Activated naive CD4-positive, alpha-beta T cell treated with anti-CD3 and anti-CD28 coated beads, Interleukin-2, amount 50 U/mL, for 72 hours (primary cell): ENCODE measurements at places on chromosomes 1 and 21. TPM values are rescaled to one million over a fixed set of nuclear protein-coding genes. Genes with fewer than 3 reads are reported as not detected.

DNA sequence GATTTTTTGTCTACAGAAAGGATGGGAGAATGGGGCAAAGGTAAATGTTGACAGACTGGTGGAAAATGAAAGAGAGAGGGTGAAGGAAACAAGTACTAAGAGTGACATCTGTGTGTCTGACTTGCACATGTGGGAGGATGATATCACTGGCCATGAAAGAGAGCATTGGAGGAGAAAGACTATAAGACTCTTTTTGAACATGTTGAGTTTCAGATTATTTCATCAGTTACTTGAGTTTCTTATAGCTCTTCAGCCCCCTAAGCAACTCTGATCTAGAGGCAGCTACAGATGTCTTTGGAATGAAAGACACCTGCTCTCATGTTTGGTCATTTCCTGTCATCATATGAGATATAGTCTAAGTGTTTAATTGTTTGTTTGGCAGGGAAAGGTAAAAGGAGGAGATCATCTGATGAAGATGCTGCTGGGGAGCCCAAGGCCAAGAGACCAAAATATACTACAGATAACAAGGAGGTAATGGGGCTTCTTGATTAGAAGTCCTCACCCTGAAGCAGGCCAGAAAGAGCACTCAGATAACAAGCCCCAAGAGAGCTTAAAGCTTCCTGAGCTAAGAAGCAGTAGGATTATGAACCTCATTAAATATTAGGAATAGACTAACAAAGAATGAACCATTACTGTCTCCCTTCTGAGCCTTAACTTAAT, 4.5 kb downstream of the POLR3C start:
- no peak for DNase-seq

DNA sequence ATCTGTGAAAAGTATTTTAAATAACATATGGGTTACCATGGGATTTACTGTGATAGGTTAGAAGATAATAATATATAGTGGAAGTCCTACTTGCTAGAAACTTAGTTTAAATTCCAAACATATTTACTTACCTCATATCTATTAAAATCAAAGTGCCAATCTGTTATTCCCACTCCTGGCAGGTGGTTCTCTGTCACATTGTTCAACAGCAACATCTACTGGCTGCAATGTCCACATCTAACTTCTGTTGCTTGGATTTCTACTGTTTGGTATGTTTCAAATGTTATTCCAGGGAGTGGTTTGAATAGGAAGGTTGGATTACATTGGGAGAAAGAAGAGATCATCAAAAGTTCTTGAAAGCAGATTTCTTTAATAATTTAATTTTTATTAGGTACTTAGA, 122.5 kb upstream of the NCAM2 start:
- DNase-seq, result no peak

DNA sequence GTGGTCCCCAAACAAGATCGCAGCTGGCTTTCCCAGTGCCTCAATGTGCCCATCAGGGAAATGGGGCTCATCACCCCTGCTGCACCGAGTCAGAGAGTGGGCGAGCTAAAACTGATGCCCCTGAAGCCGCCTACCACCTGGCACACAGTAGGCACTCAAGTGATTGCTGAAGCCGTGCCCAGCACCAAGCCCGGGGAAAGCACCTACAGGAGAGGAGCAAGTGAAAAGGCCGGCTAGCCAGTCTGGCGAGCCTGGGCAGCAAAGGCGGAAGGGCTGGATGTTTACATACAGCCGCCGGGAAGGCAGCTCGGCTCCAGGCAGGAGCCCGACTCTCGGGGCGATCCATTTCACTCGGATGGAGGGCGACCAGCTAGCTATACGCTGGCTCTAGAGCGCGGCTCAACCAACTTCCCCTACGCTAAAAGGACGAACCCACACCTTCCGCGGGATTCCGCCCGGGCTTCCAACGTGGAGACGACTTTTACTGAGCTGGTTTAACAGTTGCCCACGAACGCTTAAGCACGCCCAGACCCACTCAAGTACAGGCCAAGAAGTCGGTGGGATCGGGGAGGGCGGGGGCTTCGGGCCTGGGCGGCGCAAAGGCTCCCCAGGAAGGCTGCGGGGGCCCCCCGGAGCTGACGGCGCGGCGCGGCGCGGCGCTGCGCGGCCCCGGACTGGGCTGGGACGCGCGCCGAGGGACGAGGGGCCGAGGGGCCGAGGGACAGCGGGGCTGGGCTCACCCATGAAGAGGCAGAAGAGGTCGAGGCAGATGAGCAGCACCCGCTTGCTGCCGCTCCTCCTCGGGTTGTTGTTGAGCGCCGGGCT, 1.0 kb downstream of the PLPP3 start:
- DNase-seq, result peak; percentile 4

DNA sequence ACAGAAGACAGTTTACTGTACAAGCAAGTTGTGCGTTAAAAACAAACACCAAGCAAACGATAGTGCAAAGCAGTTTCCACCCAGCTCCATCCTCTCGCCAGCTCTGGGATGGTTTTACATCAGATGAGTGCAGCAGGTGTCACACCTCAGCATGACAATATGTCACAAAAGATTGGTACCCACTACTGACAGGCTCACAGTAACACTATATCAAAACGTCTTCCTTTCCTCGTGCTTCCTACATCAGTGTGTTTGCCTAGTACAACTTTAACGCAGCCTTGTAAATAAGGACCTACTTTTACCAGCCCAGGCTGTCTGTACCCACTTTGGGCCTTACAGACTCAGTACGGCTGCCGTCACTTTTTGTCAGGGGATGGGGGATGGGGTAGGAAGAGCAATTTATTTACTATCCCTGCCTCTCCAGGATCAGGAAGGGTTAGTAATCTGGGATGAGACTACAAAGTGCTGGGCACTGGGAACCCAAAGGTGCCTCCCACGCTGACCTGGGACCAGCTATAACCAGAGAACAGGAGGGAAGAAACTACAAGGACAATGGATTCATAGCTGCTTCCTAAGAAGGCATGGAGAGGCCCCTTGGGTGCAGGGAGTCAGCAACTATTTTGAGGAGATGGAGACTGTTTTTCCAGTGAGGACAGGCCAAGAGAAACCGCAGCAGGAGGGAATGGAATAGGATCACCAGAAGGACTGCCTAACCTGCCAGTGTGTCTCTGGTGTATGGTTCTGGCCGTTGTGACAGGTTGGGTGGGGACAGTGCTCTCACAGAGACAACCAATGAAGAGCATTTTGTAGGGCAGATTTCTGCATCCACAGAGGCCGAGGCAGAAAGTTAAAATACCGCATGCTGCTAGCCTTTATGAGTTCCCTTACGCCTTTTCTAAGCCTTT, 30.2 kb downstream of the RUNX3 start:
- DNase-seq, result no peak

- DNase-seq, result no peak
These were observed 63.4 kb upstream of the TARBP1 start for GRCh38 chr1:234542211-234542850.

DNA sequence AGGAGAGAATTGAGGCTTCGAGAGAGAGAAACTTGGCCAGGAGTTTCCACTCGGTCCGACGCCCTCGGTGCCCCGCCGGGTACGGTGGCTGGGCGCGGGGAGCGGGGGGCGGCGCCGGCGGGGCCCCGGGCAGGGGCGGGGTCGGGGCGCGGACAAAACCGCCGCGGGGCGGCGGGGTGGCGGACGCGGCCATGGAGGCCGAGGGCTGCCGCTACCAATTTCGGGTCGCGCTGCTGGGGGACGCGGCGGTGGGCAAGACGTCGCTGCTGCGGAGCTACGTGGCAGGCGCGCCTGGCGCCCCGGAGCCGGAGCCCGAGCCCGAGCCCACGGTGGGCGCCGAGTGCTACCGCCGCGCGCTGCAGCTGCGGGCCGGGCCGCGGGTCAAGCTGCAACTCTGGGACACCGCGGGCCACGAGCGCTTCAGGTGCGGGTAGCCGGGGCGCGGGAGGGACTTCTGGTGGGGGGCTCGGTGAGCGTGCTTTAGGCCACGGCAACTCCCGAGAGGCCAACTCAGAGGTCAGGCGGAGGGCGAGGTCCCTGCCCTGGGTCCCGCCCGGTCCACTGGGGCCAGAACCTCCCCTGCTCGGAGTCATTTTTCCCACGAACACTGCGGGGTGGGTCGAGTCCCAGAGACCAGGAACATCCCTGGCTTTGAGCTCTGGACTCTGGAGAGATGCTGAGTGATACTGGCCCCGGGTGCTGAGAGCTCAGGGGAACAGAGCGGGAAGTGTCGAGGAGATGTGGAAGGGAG, 431 bp downstream of the RAB42 start:
- DNase-seq, result no peak

GRCh38 chr1:89701746-89702241, 68.9 kb downstream of the LRRC8C start:
- no peak for DNase-seq

GRCh38 chr1:198161718-198162090, 4.9 kb downstream of the NEK7 start:
- DNase-seq, result no peak

DNA sequence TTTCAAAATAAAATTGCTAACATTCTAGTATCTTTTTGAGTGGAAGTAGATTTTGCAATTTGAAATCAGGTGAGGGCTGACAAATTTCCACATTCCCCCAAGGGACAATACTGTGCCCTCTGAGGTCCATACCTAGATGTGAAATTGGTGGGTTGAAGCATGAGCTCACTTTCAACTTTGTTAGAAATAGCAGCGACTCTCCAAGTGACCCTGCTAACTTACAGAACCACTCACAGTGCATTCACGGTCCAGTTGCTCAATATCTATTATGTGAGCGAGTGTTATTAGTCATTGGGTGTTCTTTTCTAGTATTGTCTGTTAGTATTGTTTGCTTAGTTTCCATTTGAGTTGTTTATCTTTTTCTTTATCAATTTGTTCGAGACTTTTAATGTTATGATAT, 53.6 kb upstream of the ASB17 start:
- no peak for DNase-seq

DNA sequence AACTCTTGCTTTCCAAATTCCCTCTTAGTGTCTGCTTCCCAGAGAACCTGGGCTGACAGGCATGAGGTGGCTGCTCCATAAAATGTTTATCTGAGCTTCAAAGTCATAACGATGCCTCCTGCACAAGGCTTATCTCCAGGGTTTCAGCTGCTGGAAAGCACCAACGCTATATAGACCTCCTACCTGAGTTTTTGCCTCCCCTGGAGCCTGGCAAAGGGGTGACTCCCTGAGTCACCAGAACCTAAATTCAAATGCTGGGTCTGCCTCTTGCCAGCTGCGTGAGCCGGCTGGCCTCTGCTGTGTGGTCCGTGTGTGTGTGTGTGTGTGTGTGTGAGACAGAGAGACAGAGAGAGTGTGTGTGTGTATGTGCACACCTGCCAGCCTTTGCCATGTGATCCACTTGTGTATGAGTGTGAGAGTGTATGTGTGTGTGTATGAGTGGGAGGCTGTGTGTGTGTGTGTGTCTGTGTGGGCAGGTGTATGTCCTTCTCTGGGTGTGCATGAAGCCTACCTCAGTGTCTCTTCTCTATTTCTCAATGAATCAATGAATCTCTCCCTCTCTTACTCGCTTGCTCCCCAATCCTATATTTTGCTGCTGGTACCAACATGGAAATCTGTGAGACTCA, 714.9 kb downstream of the MATN1 start:
- no peak for DNase-seq

- no peak for DNase-seq
These were observed 179.0 kb downstream of the DSCAM start for GRCh38 chr21:40667967-40668366.

DNA sequence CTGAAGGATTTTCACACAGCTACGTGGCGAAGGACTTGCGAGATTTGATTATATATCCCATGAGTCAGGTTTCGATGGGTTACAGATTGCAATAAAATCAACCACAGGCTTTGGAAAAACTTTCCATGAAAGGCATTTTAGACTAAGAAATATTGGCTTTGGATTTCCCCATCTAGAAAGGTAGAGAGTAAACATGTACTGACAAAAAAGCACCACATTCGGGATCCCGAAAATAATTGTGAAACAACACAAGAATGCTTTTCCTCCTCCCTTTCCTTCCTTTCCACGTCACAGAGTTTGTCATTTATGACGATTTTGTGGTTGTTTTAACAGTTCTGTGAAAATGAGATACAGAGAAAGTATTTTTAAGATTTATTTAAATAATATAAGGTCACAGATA, 38.5 kb downstream of the TGFB2 start:
- DNase-seq, result no peak

DNA sequence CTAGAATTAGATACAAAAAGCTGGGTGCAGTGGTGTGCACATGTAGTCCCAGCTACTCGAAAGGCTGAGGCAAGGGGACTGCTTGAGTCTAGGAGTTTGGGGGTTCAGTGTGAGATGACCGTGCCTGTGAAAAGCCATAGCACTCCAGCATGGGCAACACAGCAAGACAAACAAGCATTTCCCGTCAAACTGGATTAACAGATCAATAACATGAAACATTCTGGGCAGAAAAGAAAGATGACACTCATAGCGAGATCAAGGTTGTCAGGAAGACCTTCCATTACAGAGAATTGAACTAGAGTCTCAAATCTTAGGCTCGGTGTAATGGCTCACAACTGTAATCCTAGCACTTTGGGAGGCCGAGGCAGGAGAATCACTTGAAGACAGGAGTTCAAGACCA, 14.0 kb downstream of the TFB2M start:
- DNase-seq, result no peak

- DNase-seq, result no peak
These were observed 71.3 kb downstream of the DNM3 start for GRCh38 chr1:171912509-171913175.

DNA sequence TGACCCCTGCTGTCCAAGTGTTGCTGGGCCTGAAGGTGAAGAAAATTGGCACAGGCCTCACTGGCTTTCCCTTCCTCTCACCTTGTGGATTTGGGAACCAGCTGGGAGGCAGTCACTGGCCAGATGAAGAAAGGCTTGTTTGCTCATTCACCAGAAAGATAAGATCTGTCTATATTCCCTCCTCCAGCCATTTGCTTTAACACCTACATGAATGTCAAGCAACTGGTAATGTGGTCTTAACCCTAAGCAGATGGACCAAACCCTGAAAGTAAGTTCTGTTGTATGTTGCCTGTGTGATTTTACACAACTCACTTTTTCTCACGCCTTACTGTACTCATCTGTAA, 10.3 kb upstream of the SRRM1 start:
- DNase-seq, result no peak

GRCh38 chr1:232504651-232505050, 125.3 kb downstream of the SIPA1L2 start:
- DNase-seq, result no peak

GRCh38 chr1:96721416-96722160, at the start of gene PTBP2:
TSS of gene PTBP2 (plus strand) at chr1:96721784. CDS start at chr1:96721865, 81 bp downstream.
- DNase-seq, result peak; percentile 84

The CD101 gene
- total RNA-seq, result 0.09 TPM

The CCDC27 gene
- not detected for total RNA-seq

The GPR137B gene
- 6.8 TPM for total RNA-seq

The NT5C1A gene
- total RNA-seq, result 0.97 TPM

The INSRR gene
- total RNA-seq, result 0.29 TPM

The NECTIN4 gene
- total RNA-seq, result not detected

The IGFN1 gene
- not detected for total RNA-seq

The SHE gene
- not detected for total RNA-seq

The CELA3A gene
- not detected for total RNA-seq
